ENCODE measurements at places on chromosomes 16 and 17.

- no peak for DNase-seq
Measured at GRCh38 chr16:77148121-77148520, 42.9 kb upstream of the MON1B start.

GRCh38 chr16:3577302-3577752 is at the start of gene NLRC3:
NLRC3 (minus strand) TSS chr16:3577403; CDS start chr16:3565036, 12,367 bp downstream.
- DNase-seq: peak; percentile 34

DNA sequence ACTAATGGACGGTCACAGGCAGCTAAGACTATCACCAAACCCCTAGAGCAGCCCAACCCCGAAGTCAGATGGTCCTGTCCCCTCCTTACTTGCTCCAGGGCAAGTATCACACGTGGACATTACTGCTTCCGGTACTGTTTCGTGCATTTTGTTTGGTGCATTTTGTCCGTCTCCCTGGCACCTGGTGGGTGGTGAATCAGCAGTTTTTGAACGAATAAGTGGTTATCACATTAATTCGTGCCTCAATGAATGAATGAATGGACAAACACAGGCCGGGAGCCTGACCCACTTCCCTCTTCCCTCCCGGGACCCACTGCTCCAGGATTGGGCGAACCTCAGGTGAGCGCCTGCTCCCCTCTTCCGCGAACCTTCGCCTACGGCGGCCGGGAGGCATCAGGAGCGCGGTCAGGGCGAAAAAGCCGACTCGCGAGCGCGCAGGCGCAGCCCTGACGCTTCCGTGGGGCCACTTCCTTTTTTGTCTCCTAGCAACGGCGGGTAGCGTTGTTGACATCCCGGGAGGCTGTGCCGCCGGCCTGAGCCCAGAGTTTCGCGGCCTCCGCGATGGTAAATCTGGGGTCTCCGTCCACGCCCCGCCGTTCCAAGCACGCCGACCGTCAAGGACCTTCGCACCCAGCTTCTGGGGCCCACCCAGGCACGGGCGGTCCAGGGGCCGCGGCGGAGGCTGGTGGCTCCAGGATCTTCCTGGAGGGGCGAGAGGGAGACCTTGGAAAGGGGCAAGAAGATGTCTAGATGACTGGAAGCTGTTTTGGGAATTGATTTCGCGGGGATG is at the start of gene DYNLRB2:
TSS of gene DYNLRB2 (plus strand) at position 478 of the 790 bp plus-strand sequence. CDS start at position 562, 84 bp downstream.
- peak; percentile 81 for DNase-seq

GRCh38 chr17:44901411-44901921 is 2.2 kb upstream of the EFTUD2 start:
- no peak for DNase-seq

DNA sequence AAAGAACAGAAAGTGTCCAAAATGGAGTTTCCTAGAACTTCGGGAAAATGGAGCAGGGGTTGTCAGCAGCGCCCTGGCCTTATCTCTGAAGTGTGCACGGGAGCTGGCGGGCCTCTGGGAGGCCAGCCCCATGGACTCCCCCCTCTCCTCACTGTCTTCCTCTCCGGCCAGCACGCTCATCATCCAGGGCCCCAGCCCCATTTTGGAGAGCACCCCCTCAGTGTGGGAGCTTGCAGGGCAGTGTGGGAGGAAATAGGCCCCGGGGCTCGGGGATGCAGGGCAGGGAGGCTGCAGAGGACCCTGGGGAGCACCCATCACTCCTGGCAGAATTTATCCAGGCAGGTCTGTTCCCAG is 4.9 kb upstream of the PABPN1L start:
- no peak for DNase-seq
